Activated T-helper 2 cell treated with anti-CD3 and anti-CD28 coated beads, Interferon-gamma antibody, Interleukin-2, Interleukin-4, amounts not matched to agents 10 μg/mL and 5 μg/mL and 100 μg/mL, durations not matched to agents 14 hours and 24 hours and 36 hours (primary cell): ENCODE measurements at places on chromosomes 16 and 17.

GRCh38 chr17:74429604-74430384, 2.1 kb upstream of the GPRC5C start:
- peaks cover 53% of the 10 kb centered on the region for H3K27me3 ChIP-seq
- no peak overlapping the region for H3K4me3 ChIP-seq
- no peak overlapping the region for H3K27ac ChIP-seq
- H3K36me3 ChIP-seq = no peaks in the 10 kb centered on the region
- DNase-seq = no peak

DNA sequence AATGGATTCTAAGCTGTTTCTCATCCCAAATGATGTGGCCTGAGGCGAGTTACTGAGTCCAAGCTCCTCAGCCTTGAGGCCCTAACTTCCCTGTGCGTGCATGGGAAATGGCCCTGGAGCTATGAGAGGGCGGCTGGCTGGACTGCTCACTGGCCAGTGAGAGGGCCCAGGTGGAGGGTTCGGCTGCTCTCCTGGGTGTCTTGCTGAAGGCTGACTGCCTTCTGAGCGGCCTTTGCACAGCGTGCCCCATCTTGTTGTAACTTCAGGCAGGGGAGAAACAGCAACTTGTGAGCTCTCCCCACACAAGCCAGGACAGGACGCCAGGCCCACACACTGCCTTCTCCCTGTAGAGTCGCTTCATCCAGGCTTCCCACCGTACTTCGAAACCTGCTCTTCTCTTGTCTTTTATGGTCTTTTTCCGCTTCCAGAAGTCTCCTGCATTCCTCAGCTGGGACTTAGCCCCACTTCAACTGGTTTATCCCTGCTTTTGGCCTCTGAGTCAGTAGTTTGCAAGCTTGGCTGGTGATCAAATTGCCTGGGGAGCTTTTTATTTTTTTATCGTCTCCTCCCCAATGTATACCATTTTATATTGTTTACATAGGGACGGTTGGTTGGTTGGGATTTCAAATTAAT, 13.3 kb downstream of the CDH3 start:
- DNase-seq = no peak
- H3K36me3 ChIP-seq = no peaks in the 10 kb centered on the region
- no peak overlapping the region for H3K4me3 ChIP-seq
- H3K4me1 ChIP-seq = no peaks in the 10 kb centered on the region
- peaks cover 20% of the 10 kb centered on the region for H3K27me3 ChIP-seq
- no peak overlapping the region for H3K27ac ChIP-seq

DNA sequence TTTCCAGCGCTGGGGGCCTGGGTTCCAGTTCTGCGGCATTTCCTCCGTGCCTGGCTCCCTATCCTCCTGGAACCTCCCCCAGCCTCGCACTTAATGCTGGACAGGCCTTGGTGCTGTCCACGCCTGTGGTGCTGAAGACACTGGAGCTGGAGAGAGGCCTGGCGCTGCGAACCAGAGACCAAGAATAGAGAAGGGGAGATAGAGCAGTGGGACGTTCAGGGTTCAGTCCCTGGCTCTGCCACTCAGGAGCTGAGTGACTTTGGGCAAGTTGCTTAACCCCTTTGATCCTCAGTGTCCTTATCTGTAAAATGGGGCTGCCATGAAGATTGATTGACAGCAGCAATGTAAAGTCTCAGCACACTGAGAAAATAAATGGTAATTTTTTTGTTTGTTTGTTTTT, 11.9 kb downstream of the SBK1 start:
- no peak for DNase-seq
- H3K27me3 ChIP-seq = no peaks in the 10 kb centered on the region
- peaks cover 3% of the 10 kb centered on the region for H3K36me3 ChIP-seq
- H3K4me3 ChIP-seq = no peak overlapping the region
- no peak overlapping the region for H3K27ac ChIP-seq

DNA sequence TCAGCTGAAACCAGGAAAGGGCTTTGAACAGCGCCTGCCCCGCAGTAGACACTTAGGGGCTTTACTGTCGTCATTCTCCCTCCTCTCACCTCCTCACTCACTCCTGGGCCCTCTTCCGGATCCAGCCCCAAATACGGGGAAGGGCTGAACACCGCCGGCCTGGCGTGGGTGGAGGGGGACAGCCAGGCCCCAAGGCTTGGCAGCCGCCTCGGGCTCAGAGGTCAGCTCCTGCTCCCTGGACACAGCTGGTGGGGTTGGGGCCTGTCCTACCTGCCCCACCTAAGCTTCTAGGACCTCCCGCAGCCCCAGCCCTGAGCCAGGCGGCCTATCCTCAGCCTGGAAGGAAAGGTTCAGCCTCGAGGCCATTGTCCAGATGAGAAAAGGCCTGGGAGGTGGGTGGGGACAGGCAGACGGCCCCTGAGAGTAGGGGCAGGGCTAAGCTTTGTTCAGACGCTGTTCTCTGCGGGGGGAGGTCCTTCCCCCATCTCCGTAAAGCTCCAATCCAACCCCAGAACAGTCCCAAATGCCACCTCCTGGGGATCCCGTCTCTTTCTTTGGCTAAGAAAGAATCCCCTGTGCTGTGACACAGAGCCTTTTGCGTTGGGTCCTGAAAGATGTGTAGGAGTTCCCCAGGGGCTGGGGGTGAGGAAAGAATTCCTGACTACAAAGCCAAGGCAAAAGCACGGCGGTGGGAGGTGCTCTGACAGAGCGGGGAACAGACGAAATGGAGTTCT, 881 bp upstream of the LLGL1 start:
- H3K4me1 ChIP-seq = peaks cover 17% of the 10 kb centered on the region
- H3K36me3 ChIP-seq = no peaks in the 10 kb centered on the region
- peak overlapping the region; percentile 70 for H3K4me3 ChIP-seq
- no peak overlapping the region for H3K27ac ChIP-seq
- H3K27me3 ChIP-seq = no peaks in the 10 kb centered on the region
- DNase-seq = no peak

DNA sequence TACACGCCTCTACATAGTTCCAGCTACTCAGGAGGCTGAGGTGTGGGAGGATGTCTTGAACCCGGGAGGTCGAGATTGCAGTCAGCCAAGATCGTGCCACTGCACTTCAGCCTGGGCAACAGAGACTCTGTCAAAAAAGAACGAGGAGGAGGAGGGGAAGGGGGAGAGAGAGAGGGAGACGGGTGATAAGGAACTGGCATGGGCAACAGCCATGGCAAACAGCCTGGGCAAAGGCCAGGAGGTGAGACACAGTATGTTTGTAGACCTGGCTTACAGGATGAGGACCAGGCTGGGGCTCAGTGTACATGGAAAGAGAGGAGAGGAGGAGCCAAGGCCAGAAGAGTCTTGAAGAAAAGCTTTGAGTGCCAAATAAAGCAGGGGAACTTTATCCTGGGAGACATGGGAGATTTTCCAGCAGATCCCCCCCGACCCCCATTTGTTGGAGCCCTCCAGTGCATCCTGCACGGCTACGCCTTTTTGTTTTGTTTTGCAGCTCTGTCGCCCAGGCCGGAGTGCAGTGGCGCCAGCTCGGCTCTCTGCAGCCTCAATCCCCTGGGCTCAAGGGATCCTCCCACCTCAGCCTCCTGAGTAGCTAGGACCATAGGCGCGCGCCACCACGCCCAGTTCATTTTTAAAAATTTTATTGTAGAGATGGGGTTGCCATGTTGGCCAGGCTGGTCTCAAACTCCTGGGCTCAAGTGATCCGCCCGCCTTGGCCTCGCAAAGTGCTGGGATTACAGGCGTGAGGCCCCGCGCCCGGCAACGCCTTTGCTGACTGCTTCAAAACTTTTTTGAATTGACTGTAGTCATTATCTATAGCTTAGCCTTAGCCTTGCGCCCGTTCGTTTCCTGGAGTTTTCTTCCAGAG, 1.3 kb upstream of the ALKBH5 start:
- H3K27me3 ChIP-seq = no peaks in the 10 kb centered on the region
- no peak for DNase-seq
- H3K36me3 ChIP-seq = peaks cover 29% of the 10 kb centered on the region
- H3K4me1 ChIP-seq = peaks cover 44% of the 10 kb centered on the region

GRCh38 chr16:12527071-12527470, 276.6 kb downstream of the CPPED1 start:
- H3K36me3 ChIP-seq = peaks cover 4% of the 10 kb centered on the region
- H3K4me3 ChIP-seq = no peak overlapping the region
- H3K27ac ChIP-seq = no peak overlapping the region
- no peak for DNase-seq
- H3K4me1 ChIP-seq = peaks cover 7% of the 10 kb centered on the region

- H3K27ac ChIP-seq = no peak overlapping the region
- H3K4me3 ChIP-seq = no peak overlapping the region
- no peaks in the 10 kb centered on the region for H3K4me1 ChIP-seq
- H3K27me3 ChIP-seq = peaks cover 20% of the 10 kb centered on the region
- DNase-seq = no peak
- H3K36me3 ChIP-seq = no peaks in the 10 kb centered on the region
Measured at GRCh38 chr17:36153895-36154610, 22.4 kb downstream of the TBC1D3B start.

- H3K27me3 ChIP-seq = no peaks in the 10 kb centered on the region
- no peak overlapping the region for H3K4me3 ChIP-seq
- H3K27ac ChIP-seq = peak overlapping the region; percentile 46
- peaks cover 15% of the 10 kb centered on the region for H3K36me3 ChIP-seq
- H3K4me1 ChIP-seq = peaks cover 15% of the 10 kb centered on the region
Measured at GRCh38 chr16:2595393-2596205, 57.8 kb downstream of the PDPK1 start.

DNA sequence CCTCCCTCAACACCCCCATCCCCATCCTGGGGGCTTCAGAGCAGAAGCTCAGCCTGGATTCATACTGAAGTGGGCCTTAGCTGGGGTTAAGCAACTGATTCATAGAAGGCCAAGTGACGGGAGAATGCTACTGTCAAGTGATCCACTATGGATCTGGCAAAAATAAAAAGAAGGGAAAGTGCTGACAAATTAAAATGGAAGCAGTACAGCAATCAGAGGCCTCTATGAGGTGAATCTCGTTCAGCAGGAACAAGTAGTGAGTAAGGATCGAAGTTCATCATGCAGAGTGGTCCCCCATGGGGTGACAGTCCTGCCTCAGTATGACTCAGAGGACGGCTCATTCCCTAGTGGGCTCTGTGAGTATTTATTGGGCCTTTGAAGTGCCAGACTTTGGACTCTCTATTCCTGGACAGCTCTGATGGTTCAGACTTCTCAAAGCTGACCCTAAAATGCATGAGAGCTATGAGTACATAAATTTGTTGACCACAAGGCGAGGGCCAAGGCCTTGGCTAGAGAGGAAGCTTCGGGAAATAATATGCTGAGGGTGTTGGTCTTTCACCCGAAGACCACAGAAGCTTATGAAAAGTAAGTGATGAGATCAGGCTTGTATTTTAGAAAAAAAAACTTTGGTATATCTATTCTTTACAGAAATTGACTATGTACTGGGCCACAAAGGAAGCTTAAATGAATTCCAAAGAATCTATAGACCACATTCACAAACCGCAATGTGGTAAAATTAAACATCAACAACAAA, 5.3 kb upstream of the NSMCE1 start:
- peaks cover 64% of the 10 kb centered on the region for H3K4me1 ChIP-seq
- no peaks in the 10 kb centered on the region for H3K27me3 ChIP-seq

DNA sequence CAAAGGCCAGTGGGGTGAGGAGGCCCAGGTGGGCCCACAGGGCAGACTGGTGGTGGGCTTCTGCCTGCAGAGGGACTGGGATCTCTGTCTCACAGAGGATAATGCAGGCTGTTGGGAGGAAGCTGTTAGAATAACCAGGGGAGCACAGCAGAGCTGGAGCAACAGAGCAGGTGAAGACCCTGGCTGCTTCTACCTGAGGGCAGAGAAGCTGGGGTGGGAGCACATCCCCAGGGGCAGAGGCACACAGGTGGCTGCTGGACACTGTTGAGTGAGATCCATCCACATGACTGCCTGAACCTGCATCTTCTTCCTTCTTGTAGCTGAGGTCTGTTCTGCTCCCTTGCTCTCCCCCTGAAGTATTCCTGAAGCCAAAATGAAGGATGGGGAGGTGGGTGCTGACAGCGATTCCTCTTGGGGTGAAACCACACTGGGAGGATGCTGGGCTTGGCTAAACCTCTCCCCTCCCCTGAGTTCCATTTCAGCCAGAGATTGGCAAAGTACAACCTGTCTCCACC, 1725.0 kb downstream of the TP53TG3F start:
- no peak overlapping the region for H3K4me3 ChIP-seq
- no peak for DNase-seq

GRCh38 chr17:45298546-45299285, 18.1 kb downstream of the MAP3K14 start:
- DNase-seq = no peak
- no peaks in the 10 kb centered on the region for H3K27me3 ChIP-seq
- H3K27ac ChIP-seq = peak overlapping the region; percentile 70
- peaks cover 63% of the 10 kb centered on the region for H3K36me3 ChIP-seq
- H3K4me1 ChIP-seq = peaks cover 80% of the 10 kb centered on the region

DNA sequence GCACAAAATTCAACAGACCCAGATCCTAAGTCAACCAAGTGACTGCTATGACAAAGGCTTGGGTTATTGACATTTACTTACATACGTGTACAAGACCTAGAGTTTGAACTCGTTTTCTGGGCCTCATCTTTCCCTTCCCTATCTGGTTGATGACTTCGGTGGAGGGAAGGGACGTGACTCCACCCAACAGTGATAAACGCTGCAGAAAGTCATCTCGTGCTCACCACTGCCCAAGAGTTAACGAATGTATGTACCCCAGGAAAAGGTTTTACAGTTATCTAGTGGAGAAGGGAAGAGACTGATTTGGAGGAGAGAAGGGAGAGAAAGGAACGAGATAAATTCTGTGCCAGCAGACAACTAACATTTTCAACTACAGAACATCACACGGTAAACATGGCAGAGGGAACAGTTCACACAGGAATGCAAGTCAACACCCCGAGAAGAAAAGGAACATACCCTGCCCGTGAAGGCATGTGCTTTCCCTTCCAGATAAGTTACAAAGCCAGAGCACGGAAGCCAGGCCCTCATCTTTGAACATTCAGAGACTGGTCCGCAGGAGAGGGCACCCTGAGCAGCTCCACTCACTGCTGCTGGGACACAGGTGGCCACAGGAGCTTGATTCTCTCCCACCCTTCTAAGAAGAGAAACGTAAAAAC, 13.9 kb upstream of the CYTH1 start:
- H3K27ac ChIP-seq = no peak overlapping the region
- H3K4me1 ChIP-seq = peaks cover 18% of the 10 kb centered on the region
- H3K4me3 ChIP-seq = no peak overlapping the region
- DNase-seq = no peak
- H3K27me3 ChIP-seq = no peaks in the 10 kb centered on the region

DNA sequence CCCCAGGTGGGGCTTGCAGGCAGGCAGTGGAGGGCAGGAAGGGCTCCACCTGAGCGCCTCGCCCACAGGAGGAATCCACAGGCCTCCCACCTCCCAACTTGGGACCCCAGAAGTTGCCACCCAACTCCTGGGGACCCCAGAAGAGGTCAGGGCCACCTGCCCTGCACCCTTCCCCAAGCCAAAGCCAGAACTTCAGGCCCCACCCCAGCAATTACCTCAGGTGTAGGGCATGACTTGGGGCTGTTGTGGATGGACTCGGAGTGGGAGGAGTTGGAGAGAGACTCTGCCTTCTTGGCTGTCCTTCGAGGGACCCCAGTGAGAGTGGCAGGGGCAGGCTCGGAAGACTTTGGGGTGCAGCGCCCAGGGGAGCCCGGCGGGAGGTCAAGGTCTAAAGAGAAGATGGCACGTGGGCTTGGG, 10.5 kb downstream of the TSPOAP1 start:
- peak; percentile 9 for DNase-seq
- H3K36me3 ChIP-seq = peaks cover 41% of the 10 kb centered on the region
- peak overlapping the region; percentile 67 for H3K27ac ChIP-seq
- H3K4me1 ChIP-seq = peaks cover 12% of the 10 kb centered on the region
- no peaks in the 10 kb centered on the region for H3K27me3 ChIP-seq
- H3K4me3 ChIP-seq = no peak overlapping the region
